ENCODE measurements at places on chromosomes 16 and 17.

DNA sequence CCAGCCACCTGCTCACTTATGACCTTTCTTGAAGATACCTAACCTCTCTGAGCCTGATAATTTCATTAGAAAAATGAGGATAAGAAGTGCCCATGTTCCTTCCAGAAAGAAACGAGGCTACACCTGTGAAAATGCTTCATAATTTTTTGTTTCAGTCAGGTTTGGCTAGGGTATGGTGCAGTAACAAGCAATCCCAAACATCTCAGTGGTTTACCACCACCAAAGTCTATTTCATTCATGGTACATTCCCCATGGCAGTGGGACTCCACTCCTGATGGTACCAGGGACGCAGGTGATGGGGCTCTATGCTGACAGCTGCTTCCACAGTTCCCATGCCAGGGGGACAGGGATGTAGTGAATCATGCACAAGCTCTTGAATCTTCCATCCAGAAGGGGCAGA, 147.6 kb upstream of the CES5A start:
- no peak for DNase-seq

DNA sequence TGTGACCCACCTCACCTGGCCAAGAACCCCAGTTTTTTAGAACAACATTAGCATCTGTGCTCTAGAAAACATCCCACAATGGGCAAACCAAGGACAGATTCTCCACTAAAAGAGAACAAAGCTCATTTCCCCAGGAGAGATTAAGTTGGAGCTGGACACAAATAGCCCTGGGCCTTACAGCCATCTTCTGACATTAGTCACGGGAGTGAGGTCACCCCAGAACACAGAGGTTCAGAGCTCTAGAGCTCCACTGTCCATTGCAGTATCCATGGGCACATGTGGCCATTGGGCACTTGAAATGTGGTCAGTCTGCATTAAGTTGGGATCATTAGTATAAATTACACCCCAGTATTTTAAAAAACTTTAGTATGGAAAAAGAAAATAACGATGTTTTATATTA, 47.6 kb upstream of the RBBP6 start:
- no peak for DNase-seq

- DNase-seq: no peak
Measured at GRCh38 chr17:81037798-81038733, 3.1 kb downstream of the BAIAP2 start.

DNA sequence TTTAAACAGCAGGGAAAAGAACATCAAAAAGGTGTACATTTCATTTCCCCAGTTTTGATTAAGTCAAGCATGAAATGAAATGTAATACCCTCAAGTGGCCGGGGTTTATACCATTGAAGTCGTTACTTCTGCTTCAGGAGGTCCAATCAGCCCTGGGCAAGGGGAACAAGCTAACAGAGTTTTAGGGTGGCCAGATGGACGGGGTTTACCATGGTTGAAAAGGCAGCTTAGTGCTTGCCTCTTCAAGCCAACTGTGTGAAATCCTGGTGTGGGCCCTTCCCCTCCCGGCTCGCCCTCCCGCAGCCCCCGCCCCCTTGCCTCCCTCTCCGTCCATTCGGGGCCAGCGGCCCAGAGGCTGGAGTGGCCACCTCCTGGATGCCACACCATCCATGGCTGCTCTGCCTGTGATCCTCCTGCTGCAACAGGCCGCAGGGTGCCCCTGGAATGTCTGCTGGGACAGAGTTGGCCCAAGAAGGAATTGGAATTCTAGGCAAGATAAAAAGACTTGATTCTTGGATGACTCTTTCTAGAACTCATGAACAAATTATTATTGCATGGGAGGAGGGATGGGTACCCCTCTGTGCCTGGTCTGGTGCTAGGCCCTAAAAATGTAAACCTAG, 296.2 kb upstream of the IRX3 start:
- no peak for DNase-seq

DNA sequence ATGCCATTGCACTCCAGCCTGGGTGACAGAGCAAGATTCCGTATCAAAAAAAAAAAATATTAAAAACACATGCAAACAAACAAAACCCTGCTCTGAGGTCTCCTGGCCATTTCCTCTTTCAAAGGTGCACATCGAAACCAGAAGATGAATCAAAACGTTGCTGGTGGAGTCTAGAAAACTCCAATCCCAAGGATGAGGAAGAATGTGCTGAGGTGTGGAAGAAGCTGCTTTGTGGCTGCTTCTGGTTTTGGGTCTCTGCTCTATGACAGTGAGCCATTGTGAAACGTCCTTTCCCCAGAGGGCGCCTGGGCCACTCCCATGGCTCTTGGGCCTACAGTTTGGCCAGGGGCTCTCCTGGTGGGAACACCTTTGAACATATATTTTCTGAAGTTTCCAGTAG, 112.6 kb downstream of the IRF8 start:
- no peak for DNase-seq

- DNase-seq: no peak
Measured at GRCh38 chr17:50295021-50295420, 20.8 kb downstream of the TMEM92 start.

GRCh38 chr17:40108970-40109824, 8.8 kb upstream of the NR1D1 start:
- DNase-seq: no peak

DNA sequence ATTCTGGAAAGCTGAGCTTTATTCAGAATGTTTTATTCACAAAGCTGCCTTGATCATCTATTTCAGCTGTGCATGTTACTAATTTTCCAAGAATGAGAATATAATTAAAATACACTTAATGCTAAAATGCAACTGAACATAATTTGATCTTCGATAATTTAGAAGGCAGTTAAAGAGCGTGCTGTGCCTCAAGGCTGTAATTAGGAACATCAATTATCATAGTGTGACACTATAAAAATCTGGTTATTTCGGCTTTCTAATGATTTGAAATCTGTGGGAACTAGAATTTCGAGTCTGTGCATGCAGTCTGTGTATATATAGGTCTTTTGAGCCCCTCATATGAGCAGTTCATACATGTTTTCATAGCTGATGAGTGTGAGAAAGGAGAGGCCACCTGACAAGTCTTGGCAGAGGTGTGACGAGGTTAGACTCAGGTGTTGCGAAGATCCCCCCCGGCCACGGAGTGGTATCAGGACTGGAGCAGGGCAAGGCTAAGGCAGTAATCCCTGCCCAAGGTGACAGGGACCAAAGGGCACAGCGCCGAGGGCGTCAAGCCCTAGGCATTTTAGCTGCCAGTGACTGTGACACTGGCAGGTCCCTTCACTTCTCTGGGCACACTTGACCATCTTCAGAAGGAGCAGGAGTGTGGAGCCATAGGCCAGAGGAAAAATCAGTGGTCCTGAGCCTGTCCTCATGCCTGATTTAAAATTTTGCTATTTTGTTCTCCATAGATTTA, 328.5 kb downstream of the SNX29 start:
- no peak for DNase-seq

DNA sequence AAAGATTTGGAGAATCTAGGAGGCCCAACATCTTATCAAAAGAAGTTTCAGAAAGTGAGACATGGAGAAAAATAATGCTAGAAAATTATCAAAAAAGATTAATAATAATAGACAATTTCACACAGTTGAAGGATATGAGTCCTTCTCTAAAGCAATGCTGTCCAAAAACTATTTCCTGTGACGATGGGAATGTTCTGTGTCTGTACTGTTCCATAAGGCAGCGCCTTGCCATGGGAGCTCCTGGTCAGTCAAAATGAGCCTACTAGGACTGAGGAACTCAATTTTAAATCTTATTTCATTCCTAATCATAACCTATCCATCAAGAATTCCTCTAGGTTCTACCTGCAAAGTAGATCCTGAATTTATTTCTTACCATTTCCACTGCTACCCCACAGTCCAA, 49.0 kb downstream of the CACNG1 start:
- no peak for DNase-seq

- DNase-seq: no peak
Measured at GRCh38 chr17:80730739-80731138, 186.1 kb downstream of the RPTOR start.

DNA sequence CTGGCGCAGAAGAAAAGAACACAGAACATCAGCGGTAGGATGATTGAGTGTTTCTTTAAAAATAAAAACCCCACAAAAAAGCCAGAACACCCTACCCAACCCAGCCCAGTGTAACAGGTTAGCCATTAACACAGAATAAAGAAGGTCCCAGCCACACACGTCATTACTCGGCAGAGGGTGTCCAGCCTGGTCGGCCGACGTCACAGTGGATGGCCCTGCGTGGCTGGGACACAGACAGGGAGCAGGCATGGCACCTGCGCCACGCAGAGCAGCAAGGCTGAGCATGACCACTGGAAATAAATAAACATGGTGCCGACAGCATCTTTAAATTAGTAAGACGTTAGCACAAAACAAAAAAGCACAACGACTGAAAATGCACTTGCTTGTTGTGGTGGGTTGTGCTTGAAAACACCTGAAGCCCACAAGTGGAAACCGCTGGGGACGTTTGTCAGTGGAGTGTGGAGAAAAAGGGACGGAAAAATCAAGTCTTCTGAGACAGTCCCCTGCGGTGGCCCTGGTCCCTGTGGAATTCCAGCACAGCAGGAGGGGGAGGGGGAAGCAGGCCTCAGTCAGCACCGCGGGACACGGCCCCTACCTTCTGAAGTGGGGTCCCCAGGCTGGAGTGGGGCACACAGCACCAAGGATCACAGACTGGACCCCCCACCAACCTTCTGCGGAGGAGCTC, 39.2 kb downstream of the SLC7A5 start:
- DNase-seq: no peak

DNA sequence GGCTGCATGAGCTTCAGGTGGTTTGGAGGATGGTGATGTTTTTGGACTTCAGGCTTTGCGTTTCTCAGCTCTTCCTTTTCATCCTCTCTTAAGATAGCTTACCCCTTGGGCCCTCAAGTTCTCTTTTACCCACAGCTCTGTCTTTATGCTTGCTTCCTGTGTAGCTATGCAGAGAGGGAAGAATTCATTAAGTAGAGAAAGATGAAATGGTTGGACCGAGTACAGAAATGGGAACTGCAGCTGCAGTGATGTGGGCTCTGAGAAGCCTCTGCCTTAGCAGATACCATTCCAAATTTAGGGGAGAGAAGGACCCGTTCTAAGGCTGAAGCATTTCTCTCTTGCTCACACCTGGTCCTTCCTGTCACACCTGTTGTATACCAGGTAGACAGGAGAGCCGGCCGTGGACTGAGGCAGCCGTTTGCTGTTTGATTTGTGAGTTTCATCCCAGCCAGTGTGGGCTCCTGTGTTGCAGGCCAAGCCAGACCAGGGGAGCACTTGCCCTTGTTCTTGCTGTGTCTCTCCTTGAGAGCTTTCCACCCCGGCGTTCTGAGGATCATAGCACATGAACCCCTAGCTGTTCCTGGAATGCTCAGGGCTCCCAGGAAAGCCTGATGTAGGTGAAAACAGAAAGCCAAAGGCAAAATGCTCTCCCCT, 392.7 kb downstream of the CPPED1 start:
- DNase-seq: no peak

GRCh38 chr16:89136931-89137330, 34.6 kb upstream of the CDH15 start:
- no peak for DNase-seq

DNA sequence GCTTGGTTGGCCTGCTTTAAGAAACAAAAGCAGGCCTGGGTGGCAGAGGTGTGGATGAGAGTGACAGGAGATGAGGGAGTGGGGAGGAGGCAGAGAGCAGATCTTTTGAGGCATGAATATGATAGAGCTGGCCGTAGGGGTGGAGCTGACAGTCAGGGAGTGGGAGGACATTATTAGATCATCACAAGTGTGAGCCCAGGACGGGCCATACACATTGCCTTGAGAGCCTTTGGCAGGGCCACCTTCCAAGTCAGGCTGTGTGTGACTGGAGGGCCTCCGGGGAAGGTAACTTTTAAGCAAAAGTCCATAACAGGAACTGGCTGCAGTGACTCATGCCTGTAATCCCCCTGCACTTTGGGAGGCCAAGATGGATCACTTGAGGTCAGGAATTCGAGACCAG, 26.3 kb downstream of the GINS3 start:
- no peak for DNase-seq

DNA sequence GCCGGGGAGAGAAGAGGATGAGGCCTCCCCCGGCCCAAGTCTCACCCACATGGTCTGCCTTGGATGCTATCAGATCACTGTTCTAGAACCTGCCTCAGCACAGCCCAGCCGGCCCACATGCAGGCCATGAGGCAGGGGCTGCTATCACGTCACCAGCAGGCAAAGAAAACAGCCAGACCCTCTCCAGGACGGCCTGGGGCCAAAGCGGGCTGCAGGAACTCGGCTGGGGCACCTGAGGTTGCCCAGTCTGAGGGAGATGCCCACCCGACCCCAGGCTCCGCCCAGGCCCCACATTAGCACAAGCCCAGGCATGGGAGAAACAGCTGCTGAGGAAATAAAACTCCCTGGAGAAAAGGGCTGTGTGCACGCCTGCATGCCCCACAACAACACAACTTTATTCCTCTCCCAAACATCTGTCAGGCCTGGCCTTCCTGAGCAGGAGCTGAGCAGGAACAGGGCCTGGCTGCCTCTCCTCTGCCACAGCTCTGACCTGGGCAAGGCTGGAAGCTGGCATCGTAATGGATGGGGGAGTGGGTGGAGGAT, 6.7 kb upstream of the SMIM5 start:
- no peak for DNase-seq

DNA sequence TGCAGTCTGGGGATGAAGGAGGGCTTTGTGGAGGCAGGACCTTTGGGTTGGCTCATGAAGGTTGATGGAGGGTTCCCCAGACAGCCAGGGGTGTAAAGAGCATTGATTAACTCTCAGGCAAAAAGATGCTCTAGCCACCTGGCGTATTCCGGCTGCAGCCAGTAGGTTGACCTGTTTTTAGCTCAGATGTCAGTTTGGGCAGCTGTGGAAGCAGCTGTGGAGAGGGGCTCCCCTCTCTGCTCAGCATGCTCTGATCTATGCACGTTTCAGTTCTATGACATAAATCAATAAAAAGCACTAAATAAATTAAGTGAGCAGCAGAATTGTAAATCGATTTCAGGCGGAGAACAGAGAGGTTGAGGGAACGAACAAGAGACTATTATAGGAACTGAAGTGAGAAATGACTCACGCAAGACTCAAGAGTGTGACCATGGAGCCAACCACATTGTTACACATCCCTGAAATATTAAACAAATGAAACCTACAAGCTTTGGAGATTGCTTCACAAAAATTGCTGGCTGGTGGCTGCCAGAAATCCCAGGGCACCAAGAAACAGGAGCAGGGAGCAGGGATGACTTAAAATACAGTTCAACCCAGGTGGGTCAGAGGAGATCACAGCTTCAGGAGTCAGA, 111.9 kb downstream of the GSG1L start:
- DNase-seq: no peak

DNA sequence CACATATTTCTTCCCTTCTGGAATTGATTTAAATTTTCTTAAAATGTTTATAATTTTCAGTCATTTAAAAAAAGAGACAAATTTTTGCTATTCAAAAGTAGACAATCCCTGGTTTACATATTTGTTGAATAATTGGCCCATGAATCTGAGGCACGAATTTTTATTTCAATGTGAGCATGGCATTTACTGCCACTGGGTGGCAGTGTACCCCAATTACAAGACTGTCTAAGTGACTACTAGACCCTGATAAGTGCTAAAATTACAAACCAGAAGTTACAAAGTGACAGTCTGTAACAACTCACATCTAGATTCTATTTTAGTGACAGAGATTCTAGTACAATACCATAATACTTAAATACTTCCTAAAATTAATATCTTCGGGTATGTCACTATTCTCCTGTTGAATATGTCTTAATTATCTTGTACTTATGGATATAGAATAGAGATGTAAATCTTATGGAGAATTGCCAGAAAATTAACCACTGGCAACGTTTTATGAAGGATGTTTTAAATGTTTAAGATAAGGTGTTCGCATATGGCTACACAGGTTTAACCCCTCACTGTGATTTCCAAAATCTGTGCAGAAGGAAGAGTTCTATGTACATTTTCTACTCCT, 235.8 kb downstream of the MAP2K4 start:
- DNase-seq: no peak

All from stimulated activated CD8-positive, alpha-beta memory T cell treated with anti-CD3 and anti-CD28 coated beads, Interleukin-4, amount 100 ng/mL, for 1 hour (primary cell).